ENCODE measurements at places on chromosomes 4 and X.

- no peak for DNase-seq
Observed at GRCh38 chr4:20298455-20298854, 46.8 kb downstream of the SLIT2 start.

DNA sequence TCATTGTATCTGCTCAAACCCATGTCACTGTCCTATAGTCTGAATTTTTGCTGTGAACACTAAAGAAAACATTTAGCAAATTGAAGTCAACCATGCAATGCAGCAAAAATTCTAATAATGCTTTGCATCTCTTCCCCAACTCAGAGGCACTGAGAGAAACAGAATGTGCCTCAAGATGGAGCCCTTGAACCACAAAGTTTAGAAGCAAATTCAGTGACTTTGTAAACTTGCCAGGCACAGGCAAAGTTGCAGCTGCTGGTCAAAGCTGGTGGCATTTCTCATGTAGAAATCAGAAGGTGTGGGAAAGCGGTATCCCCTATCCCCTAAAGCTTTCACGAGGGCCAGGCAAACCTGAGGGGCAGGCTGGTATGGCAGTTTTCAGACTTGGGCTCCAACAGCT is 121.7 kb upstream of the DIPK2B start:
- no peak for DNase-seq

DNA sequence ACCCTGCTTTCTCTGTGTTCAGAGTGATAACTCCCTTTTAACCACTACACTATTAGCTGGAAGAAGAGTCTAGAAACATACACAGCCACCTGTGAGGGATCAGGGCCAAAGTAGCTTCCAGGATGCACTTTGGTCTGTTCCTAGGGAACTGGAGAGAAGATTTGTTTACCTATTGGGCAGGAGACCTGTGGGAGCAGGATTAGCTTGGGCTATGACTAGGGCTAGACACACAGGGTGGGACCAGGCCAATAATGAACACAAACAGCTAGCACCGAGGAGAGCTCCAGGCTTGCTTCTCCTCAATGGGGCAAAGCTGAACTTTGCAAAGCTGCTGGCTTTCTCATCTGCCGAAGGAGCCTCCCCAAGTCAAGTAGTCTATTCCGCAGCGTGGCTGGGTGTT is 24.4 kb upstream of the MAP7D3 start:
- no peak for DNase-seq

DNA sequence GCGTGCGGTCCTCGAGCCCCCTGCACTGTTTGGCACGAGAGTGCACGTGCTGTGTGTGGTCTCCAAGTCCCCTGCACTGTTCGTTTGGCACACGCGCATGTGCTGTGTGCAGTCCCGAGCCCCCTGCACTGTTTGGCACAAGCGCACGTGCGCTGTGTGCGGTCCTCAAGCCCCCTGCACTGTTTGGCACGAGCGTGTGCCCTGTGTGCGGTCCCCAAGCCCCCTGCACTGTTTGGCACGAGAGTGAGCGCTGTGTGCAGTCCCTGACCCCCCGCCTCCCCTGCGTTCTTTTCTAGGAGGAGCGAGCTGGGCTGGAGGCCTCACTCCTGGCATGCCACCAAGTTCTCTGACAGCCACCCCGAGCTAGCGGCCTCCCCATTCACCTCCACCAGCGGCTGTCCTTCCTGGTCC is 76.5 kb upstream of the CLDN34 start:
- DNase-seq = no peak

GRCh38 chr4:73599182-73599581 is 21.1 kb downstream of the RASSF6 start:
- DNase-seq = no peak

DNA sequence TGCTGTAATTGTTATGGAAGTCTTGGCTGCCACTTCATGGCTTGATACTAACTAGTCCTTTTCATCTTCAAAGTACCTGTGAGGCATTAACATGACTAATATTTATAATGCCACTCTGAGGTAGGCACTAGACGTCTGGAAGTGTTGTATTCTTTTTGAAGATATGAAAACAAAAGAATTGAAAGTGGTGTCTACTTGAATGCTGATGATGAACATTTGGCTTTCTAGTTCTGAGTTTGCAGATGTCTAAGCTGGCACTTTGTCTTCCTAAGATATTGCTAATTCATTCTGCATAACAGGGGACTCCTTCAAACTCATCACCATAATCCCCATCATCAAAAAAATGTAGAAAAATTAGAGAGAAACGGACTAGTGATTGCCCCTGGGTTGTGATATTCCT is 41.6 kb upstream of the HAND2 start:
- DNase-seq = no peak

- DNase-seq = no peak
Observed at GRCh38 chrX:10576777-10577447, 43.5 kb downstream of the MID1 start.

GRCh38 chr4:152973629-152974467 is 37.7 kb downstream of the FHDC1 start:
- no peak for DNase-seq

DNA sequence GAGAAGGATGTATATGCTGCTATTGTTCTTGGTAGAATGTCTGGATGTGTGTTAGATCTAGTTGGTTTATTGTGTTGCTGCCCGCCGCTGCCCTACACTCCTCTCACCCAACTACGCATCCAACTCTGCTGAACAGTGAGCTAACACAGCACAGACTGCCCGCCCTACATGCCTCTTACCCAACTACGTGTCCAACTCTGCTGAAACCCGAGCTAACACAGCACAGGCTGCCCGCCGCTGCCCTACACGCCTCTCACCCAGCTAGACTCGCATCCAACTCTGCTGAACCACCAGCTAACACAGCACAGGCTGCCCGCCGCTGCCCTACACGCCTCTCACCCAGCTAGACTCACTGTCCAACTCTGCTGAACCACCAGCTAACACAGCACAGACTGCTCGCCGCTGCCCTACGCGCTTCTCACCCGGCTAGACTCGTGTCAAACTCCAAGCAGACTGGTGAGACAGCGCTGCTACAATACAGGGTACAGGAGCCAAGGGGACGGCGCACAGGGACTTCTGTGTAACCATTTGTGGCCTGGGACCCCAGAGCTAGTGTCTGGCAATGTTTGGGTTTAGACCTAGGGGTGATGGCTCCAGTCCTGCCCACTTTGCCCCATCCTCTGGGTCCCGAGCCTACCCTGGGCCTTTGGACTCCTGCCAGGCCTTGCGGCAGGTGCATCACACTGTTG is 11.6 kb upstream of the CTBP1 start:
- no peak for DNase-seq

- DNase-seq = no peak
Observed at GRCh38 chr4:107452717-107453630, 267.1 kb downstream of the PAPSS1 start.

DNA sequence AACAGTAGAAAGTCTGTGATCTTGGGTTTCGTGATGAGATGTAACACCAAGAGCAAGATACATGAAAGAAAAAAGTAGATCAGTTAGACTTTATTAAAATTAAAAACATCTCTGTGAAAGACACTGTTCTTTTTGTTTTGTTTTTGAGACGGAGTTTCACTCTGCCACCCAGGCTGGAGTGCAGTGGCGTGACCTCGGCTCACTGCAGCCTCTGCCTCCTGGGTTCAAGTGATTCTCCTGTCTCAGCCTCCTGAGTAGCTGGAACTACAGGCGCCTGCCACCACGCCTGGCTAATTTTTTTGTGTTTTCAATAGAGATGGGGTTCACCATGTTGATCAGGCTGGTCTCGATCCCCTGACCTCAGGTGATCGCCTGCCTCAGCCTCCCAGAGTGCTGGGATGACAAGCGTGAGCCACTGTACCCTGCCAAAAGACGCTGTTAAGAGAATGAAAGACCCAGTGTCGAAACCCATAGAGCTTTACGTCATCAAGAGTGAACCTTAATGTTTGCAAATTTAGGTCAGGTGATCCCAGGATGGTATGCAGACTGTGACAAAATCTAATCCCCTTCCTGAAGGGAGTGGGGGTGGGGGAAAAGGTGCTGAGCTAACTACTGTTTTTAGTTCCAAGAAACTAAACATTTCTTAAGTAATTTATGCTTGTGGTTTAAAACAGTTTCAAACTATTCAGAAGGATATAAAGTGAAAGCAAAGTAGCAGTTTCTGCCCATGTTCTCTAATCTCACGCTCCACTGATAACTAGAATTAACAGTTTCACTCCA is 8.0 kb downstream of the OFD1 start:
- no peak for DNase-seq

DNA sequence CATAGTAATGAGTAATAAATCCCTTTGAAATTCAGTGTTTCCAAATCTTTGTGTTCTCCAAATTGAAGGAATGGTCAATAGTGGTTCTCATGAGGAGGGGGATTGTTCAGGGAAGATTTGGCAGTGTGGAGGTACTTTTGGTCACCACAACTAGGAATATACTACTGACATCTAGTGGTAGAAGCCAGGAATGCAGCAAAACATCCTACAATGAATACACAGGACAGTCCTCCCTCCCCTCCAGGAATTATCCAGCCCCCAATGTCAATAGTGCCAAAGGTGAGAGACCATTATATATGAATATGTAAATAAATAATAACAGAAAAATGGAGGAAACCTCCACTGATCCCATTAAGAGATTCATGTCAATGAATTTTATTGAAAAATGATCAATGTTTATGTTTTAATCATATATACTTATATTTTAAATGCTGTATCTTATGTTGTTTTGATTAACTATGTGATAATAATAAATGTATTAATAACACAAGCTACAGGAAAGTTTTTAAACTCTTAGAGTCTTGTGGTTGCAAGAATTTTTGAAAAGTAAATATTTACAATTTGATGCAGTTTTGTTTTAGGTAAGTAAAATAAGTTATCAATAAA is 14.4 kb upstream of the FAM9A start:
- DNase-seq = no peak
